ENCODE measurements at places on chromosomes 5 and 9.

DNA sequence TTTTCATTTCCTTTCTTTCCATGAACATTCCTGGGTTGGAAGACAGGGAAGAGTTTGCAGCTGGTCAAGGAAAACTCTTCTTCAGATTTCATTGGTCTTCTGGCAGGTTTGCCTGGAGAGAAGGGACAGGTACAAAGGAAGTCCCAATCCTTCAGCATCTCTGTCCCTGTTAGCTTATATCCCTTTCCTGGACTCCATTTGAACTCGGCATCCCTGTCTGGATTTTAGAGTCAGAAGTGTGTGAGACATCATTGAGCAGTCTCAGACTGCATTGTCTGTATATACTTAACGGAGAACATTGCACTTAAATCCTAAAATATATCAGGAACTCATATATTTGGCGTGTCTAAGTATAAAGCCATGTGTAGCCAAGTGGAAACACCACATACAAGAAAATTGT lies 54.9 kb downstream of the ADGRV1 start:
- no peak for DNase-seq

DNA sequence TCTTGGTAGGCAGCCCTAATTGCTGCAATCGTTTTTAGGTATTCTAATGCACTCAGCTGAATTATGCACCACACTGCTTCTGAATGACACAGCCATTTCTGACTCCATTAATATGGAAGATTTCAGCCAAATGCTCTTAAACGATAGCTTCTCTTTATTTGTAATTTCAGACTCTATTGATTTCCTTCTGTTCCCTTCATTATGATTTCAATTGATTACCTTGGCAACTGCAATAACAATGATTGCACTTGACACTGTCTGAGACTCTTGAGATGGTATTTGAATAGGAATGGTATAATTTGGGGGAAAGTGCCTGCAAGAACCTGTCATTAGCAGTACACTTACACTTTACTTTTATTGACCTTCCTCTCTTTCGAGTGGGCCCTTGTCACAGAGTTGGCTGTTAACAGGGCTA lies 296.1 kb upstream of the DMAC1 start:
- DNase-seq, result peak; percentile 100

DNA sequence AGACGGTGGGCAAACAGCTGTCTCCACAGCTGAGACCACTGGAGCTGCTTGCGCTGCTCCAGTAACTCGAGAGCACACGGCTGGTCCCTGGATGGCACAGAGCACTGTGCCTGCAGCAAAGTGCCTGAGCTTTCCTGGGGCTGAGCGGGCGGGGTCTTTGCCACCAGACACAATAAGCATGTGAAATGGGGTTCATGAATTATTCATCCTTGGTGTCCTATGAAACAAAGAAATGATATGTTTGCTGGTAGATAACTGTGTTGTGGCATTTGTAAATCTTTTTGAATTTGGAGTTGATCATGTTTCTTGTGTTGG lies 151.7 kb upstream of the MPDZ start:
- no peak for DNase-seq

- no peak for DNase-seq
Measured at GRCh38 chr5:138949988-138950387, 74.9 kb upstream of the LRRTM2 start.

GRCh38 chr9:93091453-93092081 lies 4.5 kb upstream of the CARD19 start:
- DNase-seq, result no peak

DNA sequence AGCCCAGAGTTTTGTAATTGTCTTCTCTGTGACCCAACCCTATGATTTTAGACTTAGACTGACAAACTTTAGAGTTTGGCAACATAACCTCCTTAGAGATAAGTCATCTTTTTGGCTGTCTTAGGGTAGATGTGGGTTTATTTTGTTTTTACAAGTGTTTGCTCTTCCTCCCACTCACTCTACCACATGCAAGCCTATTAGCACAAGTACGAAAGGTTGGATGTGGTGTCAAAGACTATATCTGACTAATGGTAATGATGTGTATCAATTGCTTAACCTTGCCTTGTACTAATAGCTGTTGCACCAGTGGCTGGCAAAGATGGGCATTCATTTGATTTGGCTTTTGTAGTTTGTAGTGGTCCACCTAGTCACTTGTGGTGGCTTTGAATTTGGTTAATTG lies 46.5 kb downstream of the SLC25A46 start:
- DNase-seq, result no peak

- DNase-seq, result no peak
Measured at GRCh38 chr5:32501071-32502002, 56.8 kb upstream of the ZFR start.

DNA sequence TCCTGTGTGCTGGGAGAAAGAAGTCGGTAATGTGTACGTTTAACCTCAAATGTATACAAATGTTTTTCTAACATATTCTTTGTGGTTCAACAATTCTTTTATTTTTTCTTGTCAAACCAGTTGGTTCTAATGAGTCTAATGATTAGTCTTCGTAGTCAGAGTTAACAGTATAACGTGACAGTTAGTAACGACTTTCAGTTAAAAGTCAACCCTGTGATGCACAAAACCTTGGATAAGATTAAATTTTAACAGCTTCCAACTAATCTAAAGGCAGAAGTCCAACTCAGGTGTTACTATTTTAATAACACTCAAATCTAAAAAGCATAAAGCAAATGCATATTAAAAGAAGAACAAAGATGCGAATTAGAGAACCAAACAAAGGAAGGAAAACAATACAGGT lies 47.0 kb downstream of the SEMA6A start:
- DNase-seq, result no peak

DNA sequence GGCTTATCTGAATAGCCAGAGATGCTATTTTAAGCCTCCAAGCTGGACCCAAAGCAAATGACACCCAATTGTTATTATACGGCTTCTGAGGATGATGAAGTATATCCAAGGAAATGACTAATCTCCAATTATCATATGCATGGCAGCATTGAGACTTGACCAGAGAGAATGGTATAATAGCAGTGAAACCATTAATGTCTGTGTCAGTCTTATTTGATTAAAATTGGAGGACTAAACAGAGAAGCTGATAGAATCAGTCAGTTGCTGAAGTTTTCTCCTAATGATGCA lies 200.5 kb downstream of the EFNA5 start:
- DNase-seq, result no peak

- no peak for DNase-seq
Measured at GRCh38 chr5:59348189-59348588, 545.3 kb downstream of the PDE4D start.
